Renal pelvis (tissue), 12 donors: ENCODE measurements at places on chromosomes 11 and 22. TPM values are rescaled to one million over a fixed set of nuclear protein-coding genes. Genes with fewer than 3 reads are reported as not detected.

The PGAP2 gene
- polyA plus RNA-seq, result 51.0 TPM

The CARNS1 gene
- 4.1 TPM for polyA plus RNA-seq

The YIF1A gene
- 65.9 TPM for polyA plus RNA-seq

GRCh38 chr11:2424811-2425495, 19.4 kb downstream of the TRPM5 start:
- no peak for DNase-seq

- DNase-seq, result no peak
These were observed 38.2 kb downstream of the CCDC83 start for GRCh38 chr11:85893395-85893794.

DNA sequence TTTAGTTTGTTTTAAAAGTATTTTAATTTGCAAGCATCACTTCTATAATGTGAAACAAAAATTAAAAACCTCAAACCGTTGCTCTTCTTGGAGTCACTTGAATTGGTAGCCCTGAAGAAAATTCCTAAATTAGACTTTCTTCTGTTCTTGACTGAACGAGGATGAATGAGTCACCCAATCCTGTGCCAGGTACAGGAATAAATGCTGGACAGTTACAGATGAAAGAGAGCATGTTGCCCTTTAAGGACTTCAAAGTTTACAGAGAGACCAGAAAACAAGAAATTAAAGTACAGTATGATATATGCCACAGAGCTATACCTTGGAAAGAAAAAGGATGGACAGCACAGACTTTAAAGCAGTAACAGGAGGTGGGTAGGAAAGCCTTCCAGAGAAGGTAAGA, 41.3 kb upstream of the CXCR5 start:
- no peak for DNase-seq

GRCh38 chr22:24071686-24072085, 60.6 kb downstream of the CABIN1 start:
- no peak for DNase-seq

GRCh38 chr22:42813501-42813900, 43.6 kb downstream of the ARFGAP3 start:
- DNase-seq, result no peak
